ENCODE measurements at places on chromosomes 5 and 9.
A peak's percentile ranks its signal among the peaks of the same experiment; 100 is the strongest.

DNA sequence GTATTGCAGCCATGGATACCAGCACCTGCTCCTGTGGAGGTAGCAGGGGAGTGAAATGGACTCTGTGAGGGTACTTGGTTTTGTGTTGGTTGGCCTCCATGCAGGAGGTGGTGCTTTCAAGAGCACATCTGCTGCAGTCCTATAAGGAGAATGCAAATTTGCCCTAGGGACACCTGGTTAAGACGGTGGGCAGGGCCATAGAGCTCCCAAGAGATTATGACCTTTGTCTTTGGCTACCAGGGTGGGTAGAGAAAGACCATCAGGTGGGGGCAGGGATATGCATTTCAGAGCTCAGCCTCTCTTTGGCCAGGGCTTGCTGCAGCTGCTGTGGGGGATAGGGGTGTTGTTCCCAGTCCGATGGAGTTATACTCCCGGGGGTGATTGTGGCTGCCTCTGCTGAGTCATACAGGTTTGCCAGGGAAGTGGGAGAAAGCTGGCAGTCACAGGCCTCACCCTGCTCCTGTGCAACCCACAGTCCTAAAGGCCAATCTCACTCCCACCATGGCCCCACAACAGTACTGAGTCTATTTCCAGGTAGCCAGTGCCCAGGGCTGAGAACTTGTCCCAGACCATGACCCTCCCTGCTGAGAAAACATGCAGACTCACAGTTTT, 14.0 kb upstream of the PDLIM4 start:
- DNase-seq, result no peak

GRCh38 chr5:125575891-125576505, 829.6 kb upstream of the ZNF608 start:
- DNase-seq, result peak; percentile 1

- no peak for DNase-seq
Measured at GRCh38 chr9:6114424-6114823, 99.0 kb upstream of the RANBP6 start.

GRCh38 chr5:74945561-74946165, 79.5 kb upstream of the FAM169A start:
- DNase-seq, result no peak

DNA sequence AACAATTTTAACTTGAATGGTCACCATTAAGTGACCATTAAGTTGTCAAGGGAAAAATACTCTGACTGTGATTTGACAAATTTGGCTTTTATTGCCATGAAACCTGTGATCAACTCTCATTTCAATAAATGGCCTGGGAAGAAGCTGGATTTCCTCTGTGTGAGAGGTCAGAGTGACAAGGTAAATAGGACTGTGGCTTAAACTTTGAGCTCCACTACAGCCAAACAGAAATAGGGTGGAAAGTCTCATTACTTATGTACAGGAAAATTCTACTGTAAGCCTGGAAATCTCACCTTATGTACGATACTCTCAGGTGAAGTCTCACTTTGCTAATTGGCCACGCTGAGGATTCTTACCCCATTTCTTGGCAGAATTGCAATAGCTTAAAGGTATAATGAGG, 67.3 kb downstream of the NPR3 start:
- DNase-seq, result no peak
